Tongue (tissue), 3 donors: ENCODE measurements at places on chromosomes 2 and 18.

DNA sequence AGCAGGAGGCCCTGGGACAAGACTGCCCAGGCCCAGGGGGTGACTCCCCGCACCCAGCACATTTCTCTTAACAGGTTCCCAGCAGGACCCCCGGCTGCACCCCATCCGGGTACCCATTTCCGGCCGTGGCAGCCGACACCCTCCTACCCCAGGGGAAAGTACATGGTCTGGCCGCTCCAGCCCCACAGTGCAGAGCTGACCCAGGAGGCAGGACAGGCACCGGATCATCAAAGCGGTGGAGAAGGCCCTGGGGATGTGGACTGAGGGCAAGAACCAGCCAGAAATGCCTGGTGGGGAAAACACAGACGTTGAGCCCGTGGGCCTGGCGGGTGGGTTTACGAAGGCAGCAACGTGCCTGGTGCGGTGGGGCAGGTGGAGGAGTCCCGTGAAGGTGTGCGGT lies 79.5 kb upstream of the GPC1 start:
- no peak for DNase-seq

- DNase-seq, result peak; percentile 36
These were observed 126.9 kb upstream of the ZNF516 start for GRCh38 chr18:76621782-76622495.

GRCh38 chr2:40118622-40119021 lies 333.3 kb downstream of the SLC8A1 start:
- DNase-seq, result no peak

GRCh38 chr2:7899923-7900322 lies 781.9 kb upstream of the ID2 start:
- no peak for DNase-seq

DNA sequence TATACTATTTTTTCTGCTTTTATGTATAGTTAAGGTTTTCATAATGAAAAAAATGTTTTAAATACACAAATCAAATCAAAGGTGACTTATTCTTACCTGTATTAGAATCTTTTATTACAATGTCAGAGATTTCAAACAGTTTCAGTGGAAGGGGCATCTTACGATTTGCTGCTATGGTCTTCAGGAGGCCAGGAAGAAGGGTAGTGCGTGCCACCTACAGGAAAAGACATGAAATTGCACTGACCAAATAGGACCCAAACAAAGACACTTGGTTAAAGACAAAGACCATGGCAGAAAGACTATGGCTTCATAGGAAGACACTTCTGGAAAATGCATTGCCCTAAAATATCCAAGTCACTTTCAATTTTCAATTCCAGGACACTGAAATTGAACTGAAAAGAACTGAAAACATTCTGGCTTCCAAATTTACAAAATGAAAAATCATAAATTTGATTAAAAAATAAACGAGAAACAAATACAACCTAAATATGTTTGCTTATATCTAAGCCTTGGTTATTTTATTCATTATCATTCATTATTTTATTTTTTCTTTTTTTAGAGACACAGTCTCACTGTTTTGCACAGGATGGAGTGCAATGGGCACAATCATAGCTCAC lies 42.1 kb downstream of the FARSB start:
- DNase-seq, result peak; percentile 75

- no peak for DNase-seq
These were observed 13.6 kb upstream of the TTR start for GRCh38 chr18:31578126-31578525.

GRCh38 chr2:160419776-160420505 lies 73.7 kb downstream of the RBMS1 start:
- no peak for DNase-seq

GRCh38 chr2:97708608-97709007 lies 4.8 kb upstream of the ZAP70 start:
- no peak for DNase-seq

DNA sequence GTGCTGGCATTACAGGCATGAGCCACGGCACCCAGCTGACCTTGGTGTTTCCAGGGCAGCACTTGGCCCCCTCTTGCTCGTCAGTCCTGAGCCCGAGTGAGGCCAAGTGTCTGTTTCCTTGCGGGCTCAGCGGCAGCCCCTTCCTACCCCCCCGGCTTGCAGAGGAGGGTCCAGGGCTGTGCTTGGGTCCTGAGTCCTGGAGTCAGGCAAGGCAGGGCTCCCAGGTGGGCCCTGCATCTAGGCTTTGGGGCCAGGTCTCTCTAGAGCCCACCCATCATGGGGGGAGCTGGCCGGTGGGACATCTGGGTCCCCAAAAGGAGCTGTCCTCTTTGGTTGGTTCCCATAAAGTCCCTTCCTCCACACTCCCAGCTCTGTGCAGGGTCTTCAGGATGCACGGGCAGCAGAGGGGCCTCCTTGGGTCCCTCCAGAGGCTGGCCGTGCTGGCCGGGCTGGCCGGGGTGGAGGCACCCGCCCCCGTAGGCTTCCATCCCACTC lies 63.7 kb upstream of the HPCAL1 start:
- no peak for DNase-seq

GRCh38 chr18:12304351-12305210 lies 3.5 kb upstream of the TUBB6 start:
- peak; percentile 81 for DNase-seq

GRCh38 chr2:73173781-73174180 lies 28.6 kb upstream of the NOTO start:
- DNase-seq, result no peak

DNA sequence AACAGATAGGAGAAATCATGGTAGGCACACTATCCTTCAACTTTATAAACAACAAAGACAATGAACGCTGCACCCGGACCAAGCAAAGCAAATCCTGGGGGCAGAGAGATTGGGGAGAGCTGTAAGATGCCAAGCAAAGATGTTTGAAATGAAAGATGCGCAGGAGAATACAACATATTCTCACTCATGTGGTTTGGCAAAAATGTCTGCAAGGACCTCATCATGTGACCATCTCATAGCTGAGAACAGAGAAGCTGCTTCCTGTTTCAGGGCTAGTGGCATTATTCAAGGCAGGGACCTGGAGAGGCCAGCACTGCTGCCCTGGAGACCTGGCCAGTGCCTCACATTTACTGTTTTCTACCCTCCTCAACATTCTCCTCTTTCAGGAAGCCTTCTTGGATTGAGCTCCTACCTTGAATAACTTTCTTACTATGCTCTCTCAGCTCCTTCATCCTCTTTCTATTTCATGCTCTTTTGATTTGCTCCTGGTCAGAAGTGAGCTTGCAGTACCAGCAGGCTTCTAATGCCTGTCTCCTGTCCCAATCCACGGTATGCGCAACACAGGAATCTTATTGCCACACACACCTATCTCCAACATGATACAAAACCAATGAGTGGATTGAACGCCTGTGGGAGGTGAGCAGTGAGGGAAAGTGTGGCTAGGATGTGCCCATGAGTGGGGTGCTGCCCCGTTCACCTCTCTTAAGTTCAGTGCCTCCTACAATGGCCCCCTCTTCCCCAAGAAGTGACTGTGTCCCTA lies 133.0 kb downstream of the CELF4 start:
- DNase-seq, result no peak

GRCh38 chr18:58398648-58399398 lies 230.1 kb downstream of the ALPK2 start:
- no peak for DNase-seq

GRCh38 chr2:165810418-165810817 lies 16.4 kb upstream of the GALNT3 start:
- DNase-seq, result no peak

- no peak for DNase-seq
These were observed 91.7 kb upstream of the CTAGE1 start for GRCh38 chr18:22509423-22509822.

DNA sequence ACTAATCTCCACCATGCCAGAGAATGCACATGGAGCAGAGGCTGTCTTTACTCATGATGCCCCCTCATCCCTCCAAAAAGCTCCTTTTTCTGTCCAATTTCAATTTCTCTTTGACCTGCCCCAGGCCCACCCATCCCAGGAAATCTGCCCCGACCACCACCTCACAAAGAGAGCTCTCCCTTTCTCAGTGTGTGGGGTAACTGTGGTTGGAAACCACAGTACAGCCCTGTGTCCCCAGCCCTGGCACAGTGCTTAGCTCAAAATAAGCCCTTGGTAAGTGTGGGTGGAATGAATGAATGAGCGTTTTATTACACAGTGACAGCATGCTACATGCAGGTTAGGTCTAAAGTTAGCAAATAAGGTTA lies 43.7 kb upstream of the CAB39 start:
- DNase-seq, result no peak

DNA sequence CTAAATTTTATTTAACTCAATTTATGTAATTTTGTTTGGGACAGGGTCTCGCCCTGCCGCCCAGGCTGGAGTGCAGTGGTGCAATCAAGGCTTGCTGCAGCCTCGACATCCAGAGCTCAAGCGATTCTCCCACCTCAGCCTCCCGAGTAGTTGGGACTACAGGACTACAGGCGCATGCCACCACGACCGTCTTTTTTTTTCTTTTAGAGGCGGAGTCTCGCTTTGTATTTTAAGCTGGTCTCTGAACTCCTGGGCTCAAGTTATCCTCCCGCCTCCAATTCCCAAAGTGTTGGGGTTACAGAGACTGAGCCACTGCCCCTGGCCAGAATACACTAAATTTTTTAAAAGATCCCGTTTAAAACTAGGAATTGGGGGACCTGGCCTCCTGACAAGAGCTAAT lies 18.5 kb downstream of the WNT10A start:
- no peak for DNase-seq

DNA sequence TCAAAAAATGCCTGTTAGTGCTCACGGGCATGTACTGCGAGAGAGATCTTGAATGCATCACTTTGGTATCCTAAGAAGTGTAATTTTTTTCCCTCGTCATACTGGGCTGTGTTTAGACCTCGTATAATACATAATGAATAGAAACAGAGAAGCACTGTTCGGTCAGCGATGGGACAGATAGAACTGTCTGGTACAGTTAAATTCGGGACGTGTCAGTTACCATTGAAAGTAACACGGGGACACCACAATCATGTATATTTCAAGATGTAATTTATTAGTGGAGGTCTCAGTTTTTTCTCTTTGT lies 1.8 kb downstream of the PKP4 start:
- peak; percentile 28 for DNase-seq

DNA sequence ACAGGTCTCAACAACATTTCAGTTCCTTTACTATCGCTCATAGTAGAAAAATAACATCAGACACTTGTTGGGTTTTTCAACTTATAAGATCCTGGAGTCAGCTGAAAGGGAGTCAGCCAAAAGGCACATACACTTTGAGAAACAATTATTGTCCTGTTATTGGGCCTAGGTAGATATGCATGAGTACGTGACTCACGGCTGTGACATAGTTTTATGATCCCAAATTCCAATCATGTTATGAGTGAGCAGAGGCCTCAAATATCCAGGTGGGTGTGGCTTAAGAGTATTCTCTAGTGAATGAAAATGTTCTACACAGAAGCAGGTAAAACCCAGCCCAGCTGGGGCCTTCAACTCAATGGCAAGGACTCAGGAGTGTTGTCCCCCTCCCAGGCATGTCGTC lies 27.2 kb downstream of the SERPINB8 start:
- no peak for DNase-seq

DNA sequence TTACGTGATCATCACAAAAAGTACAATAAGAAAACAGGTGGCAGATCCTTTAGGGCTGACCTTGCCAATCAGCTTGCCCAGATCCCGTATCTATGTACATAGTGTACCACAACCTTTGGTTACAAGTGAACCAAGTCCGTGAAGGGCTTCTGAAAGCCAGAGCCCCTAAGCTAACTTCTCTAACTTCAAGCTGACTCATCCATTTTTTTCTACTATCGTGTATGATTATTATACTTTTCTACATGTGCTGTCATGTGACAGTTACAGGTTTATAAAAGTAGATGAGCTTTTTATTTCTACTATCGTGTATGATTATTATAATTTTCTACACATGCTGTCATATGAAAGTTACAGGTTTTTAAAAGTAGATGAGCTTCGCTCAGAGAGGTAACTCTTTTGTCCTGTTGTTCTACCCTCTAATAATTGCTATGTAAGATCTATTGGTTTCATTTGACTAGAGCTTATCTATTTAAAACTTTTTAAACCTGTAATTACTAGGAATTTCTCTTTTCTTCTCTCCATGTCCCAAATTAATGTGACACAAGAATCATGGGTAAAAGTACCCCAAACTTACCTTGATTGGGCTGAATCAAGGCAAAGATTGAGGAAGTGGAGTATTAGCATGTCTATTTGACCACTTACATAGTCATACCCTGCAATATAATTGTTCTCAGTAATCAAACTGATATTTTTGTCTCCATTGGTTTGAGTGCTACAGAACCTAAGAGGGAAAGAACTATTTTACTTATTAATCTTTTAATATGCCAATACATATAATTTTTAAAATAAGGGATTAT lies 29.4 kb upstream of the DNAH7 start:
- DNase-seq, result no peak

DNA sequence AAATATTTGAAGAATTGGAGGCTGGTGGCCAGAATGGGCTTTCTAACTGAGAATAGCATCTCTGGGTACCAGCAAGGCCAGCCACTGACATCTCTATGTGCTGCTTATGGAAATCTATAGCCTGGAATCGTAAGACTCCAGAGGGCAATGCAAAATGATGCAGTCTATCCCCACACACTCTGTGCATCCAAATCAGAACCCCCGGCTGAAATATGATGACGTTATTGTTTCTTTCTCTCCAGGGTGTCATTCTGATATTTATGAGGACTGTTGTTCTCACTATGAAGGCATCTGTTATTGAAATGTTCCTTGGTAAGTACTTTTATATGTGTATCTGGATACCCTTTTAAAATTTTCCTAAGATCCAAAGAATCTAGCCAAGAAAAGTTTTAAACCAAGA lies 19.6 kb downstream of the VIT start:
- peak; percentile 14 for DNase-seq

DNA sequence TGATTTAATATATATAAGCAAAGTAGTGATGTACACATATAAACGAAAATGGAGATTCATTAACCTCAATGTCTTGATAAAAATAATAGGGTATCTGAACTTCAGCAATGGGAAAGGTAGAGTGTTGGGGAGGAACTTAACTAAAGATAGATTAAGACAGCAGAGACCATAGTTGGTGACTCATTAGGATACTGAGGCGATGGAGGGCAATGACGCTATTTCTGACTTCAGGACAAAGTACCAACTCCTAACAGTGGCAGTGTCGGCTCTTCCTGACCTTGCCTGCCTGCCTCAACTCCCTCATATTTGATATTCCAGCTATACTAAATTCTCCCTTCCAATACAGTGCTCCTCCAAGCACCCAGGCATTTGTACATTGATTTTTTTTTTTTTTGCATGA lies 98.6 kb downstream of the CDH2 start:
- DNase-seq, result no peak

GRCh38 chr2:176129813-176130146 lies 275 bp downstream of the HOXD8 start:
- DNase-seq, result no peak

GRCh38 chr2:73836141-73836943 lies 7.6 kb downstream of the STAMBP start:
- DNase-seq, result no peak

GRCh38 chr2:234146087-234146826 lies 95.8 kb downstream of the SPP2 start:
- no peak for DNase-seq

- no peak for DNase-seq
These were observed 57.2 kb downstream of the SOX11 start for GRCh38 chr2:5749347-5749746.

- no peak for DNase-seq
These were observed 472.6 kb upstream of the CELF4 start for GRCh38 chr18:38038242-38038641.

- no peak for DNase-seq
These were observed 145.8 kb downstream of the MCFD2 start for GRCh38 chr2:46769809-46770208.
